ENCODE measurements at places on chromosomes 7 and 10.

- no peak for DNase-seq
Measured at GRCh38 chr7:100169147-100169850, 882 bp upstream of the GAL3ST4 start.

DNA sequence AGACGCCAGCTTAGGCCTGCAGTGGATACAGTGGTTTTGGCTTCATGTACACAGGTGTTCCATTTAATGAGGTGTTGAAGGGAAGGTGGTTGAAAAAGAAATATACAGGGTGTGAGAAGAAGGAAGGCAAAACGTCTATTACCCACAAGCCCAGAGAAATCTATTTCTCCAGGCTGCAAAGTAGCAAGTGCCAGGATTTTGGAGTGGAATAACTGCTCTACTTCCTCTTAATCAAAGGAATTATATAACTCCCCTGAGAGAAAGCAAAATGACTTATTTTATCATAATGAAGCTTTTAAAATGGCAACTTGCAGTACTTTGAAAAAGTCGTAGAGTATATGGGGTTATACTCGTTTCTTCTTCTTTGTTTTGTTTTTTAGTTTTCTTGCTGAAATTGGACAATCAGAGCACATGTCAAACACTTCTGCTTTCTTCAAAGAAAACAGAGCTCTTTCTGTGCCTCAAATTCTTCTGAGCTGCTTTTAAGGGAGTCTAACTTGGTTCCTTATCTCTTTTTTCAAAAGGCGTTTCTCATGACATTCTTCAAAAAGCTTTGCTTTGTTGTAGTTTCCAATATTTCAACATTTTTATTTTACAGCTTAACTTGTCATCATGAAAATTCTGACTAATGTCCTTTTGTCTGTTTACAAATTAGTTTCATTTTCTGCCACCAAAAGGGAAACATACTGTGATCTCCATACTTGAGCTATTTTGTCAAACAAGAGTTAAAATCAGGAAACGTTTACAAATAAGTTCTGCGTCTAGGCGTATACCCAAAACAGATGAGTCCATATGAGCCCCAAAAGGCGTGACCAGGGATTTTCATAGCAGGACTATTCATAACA lies 289.7 kb downstream of the FRMD4A start:
- no peak for DNase-seq

DNA sequence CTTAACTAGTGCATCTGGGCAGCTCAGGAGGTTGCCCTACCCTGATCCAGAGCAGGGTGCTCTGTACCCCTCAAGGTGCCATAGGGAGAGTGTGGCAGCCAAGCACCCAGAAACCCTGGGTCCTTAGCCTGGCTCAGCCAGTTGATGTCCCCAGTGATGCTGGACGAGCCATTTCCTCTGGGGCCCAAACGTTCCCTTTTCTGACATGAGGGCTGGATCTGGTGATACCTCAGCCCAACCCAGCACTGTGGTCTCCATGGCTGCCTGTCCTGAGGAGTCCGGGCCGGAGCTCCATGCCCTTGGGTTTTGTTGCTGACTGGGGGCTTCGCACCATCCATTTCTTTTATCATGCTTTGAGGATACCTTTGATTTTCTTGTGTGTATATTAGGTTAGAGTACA lies 87.9 kb upstream of the IKZF1 start:
- DNase-seq = no peak

GRCh38 chr10:1824928-1825327 lies 87.6 kb upstream of the ADARB2 start:
- DNase-seq = no peak

DNA sequence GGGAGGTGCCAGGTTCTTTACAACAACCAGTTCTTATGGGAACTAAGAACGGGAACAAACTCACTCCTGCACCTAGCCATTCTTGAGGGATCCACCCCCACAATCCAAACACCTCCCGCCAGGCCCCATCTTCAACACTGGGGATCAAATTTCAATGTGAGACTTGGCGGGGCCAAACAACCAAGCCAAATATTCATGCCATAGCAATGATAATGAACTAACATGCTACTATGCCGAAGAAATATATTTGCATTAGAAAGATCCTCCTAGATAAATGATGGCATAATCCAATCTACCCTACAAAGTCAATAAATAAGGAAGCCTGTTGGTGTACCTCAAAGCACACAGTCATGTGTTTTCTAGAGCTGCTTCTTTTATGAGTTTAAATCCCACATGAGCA lies 57.6 kb downstream of the CCDC71L start:
- DNase-seq = no peak

GRCh38 chr10:74289188-74289587 lies 138.2 kb downstream of the ADK start:
- no peak for DNase-seq

DNA sequence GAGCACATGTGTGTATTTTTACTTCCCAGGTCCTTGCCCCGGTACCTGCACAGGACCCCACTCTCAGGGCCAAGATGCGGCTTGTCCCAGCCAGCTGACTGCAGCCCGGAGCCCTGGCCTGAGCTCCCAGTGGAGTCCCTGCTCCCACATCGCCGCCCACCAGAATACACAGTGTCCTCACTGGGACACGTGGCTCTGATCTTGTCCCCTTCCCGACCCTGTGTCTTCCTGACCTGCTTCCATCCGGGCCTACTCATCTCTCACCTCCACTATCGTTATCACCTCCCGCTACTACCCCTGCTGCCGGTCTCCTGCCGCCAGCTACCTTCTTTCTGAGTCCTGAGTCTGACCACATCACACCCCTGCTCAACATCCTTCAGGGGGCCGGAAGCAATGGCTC lies 146.3 kb upstream of the CHST15 start:
- DNase-seq = no peak

- DNase-seq = no peak
Measured at GRCh38 chr7:116161728-116162127, 48.6 kb upstream of the TES start.

DNA sequence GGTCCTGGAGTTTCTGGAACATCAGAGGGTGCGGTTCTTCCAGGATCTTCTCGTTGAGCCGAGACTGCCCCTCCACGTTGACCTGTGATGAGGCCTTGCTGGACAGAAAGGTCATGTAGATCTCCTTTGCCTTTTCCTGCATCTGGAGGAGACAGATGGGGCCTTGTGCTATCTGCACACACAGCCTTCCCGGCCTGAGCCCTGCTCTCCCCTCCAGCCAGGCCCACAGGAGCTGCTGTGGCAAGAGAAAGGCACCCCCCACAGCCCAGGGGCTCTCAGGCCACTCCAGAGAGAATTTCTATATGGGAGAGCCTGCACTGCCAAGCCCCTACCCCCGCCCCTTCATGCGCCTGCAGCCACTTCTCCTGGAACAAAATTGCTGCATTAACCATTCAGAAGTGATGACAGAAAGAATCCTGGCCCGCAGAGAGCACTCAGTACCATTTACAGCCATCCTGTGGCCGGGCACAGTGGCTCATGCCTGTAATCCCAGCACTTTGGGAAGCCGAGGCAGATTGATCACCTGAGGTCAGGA lies 26.9 kb downstream of the RGS10 start:
- no peak for DNase-seq

DNA sequence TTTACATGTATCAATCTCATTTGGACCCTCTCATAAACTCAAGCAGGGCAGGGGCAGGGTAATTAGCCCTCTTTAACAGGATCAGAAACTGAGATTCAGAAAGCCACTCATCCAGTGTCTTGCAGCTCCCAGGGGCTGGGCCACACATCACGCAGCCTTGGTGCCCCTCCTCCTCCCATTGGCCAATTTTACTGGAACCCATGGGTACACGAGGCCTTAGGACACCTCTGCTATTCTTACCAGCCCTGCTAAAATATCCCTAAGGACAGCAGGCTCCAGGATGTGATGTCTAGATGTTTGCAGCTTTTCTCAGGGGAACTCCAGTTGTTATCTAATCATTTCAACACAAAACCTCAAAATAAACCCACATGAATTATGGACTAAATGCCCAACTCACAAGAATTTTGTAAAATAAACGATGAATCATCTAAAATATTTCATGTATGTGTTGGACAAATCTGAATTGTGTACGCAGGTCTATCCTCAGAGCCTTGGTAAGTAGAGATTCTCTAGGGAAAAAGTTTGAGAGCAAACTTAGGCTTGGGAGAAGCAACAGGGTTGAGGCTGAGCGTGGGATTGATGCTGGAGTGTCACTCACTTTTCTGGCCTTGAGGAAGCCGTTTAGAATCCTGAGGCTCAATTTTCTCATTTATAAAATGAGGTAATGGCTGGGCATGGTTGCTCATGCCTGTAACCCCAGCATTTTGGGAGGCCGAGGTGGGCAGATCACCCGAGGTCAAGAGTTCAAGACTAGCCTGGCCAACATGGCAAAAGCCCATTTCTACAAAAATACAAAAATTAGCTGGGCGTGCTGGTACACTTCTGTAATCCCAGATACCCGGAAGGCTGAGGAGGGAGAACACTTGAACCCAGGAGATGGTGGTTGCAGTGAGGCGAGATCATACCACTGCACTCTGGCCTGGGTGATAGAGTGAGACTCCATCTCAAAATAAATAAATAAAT lies 69.7 kb upstream of the TNS3 start:
- no peak for DNase-seq

GRCh38 chr7:41809529-41809939 lies 106.6 kb upstream of the INHBA start:
- DNase-seq = no peak

DNA sequence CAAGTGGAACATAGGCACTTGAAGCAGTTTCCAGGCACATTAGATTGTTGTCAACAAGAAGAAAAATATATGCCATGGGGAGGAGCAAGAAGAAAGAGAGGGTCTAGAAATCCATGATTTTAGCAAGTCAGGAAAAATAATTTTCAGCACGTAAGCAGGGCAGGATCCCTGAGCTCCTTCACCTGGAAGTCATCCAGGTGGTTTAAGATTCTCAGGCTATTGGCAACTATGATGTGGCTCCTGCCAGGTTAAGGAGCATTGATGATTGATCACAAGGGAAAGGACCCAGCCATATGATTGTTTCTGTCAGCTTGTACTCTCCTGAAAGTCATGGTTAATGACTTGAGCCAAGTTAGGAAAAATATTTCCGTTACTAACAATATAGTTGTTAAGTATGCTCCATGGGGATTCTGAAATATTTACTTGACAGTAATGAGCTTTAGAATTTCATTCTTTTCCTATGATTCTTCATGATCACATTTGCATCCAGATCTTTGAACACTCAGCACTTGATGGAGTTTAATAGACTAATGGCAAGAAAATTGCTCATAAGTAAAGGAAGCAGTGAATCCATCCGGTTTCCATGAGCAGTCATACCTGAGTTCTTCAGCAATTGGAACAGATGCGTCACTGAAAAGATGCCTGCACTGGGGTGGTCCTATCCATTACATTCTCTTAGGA lies 209.1 kb downstream of the BICC1 start:
- no peak for DNase-seq

DNA sequence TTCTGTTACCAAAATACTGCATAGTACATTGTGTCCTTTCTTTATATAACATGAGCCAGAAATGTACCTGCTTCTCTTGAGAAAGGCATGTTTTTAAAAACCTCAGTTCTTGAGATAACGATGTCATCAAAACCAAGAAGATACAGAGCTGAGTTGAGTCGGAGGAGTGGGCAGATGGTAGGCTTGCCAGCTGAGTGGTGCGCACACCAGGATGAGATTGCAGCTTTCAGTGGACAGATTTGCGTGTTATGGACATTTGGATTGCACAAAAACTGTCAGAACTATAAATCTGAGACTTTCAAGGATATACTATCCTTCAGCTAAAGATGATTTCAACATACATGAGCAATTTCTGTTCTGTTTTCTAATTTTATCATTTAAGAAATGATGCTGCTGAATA lies 25.0 kb downstream of the PRKAR2B start:
- no peak for DNase-seq

GRCh38 chr7:55249332-55249731 lies 115.8 kb upstream of the LANCL2 start:
- DNase-seq = no peak

DNA sequence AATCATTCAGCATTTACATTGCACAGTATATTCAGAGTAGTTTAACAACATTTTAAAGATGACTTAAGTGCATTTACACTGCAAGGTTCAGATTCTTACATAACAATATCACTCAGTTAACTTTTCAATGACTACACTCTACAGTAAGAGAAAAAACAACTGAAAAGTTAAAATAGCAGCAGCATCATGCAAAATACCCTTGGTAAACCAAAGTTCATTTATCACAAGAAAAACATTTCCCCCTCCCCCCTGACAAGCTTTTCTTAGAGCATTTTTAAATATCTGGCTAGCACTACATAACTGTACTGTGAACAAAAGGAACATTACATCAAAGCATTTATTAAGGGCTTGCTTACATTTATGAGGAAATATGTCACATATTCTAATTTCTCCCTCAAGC lies 179.5 kb upstream of the HGF start:
- no peak for DNase-seq

DNA sequence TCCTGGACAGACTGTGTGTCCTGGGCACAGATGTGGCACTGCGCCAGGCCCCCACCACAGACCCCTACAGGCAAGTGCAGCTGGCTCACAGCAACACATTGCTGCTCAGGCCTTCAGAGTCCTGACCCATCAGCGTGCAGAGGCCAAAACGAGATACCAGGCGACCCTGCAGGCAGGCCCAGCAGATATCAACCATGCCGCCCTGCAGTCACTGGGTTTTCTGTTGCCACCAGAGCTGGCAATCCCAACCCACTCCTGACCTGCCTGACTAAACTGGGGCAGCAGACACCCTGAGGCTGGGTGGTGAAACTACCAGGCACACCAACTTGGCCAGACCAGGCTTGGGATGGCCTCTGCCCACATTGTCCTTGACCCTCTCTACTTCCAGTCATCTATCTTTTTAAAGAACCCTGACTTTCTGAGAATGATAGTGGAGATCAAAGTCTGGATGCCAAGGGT lies 20.3 kb downstream of the ZCCHC24 start:
- DNase-seq = no peak

GRCh38 chr7:75948179-75948578 lies 33.2 kb downstream of the POR start:
- DNase-seq = no peak

- no peak for DNase-seq
Measured at GRCh38 chr7:95951997-95952795, 179.8 kb downstream of the DYNC1I1 start.

DNA sequence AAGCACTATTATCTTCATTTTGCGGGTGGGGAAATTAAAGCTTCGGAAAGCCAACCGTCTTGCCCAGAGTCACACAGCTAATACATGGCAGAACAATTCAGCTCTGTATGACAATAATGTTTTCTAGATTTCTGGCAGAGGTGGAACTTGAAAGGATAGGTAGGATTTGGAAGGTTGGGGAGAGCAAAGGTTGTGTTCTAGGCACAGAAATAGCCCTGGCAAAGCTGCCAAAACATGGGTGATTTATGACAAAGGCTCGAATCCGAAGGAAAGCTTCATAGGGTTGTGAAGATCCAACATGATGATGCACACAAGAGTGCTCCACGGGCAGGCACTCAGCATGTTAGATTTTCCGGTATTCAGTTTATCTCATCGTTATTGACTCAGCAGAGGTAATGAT lies 19.2 kb downstream of the PDCD11 start:
- no peak for DNase-seq

GRCh38 chr10:18681971-18682411 lies 22.8 kb downstream of the ARL5B start:
- DNase-seq = no peak

DNA sequence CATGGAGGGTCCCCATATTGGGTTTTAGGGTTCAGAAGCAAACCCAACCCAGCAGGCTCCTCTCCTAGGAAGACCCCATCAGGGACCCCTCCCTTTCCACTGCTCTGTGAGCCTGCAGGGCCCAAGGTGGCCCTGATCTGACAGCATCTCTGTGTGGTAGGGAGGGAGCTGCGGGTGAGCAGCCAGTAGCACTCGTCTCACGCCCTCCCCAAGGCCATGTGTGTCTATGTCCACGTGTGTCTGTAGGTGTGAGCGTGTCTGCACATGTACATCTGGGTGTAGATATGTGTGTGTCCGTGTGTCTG lies 103.5 kb upstream of the FAM20C start:
- no peak for DNase-seq
